Stimulated activated CD4-positive, alpha-beta T cell treated with anti-CD3 and anti-CD28 coated beads, Interleukin-1b, Interleukin-23, amount 100 ng/mL, for 24 hours (primary cell): ENCODE measurements at places on chromosomes 3 and 15.

DNA sequence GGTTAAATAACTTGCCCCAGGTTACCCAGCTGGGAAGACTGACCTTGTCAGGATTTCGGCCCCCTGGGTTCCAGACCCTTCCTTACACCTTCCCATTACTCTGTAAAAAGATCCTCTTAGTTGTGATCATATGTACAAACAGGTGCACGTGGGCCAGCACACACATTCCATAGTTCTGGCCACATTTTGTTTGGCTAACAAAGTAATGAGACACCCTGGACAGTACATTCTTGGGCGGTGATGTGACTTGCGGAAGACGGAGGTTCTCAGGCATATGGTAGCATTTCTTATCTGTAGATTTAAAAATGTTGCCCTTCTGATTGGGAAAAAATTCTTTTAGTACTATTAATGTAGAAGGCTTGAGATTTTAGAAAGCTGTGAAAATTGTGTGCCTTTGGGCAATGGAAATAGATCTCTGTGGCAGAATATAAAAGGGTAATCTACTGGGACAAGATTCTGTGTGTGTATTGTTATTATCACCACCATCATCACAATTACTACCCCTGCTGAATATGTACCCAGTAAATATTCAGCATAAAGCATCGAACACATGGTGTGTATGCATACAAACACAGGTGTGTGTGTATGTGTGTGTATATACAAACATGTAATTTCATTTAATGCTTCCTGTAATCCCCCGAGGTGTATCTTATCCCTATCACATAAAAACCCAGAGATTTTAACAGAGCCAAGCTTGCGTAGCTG, 205.4 kb upstream of the UBE2E1 start:
- no peak for DNase-seq

- no peak for DNase-seq
Observed at GRCh38 chr3:94106268-94106667, 43.4 kb downstream of the NSUN3 start.

- DNase-seq: no peak
Observed at GRCh38 chr3:125238759-125239158, 26.2 kb upstream of the SLC12A8 start.

DNA sequence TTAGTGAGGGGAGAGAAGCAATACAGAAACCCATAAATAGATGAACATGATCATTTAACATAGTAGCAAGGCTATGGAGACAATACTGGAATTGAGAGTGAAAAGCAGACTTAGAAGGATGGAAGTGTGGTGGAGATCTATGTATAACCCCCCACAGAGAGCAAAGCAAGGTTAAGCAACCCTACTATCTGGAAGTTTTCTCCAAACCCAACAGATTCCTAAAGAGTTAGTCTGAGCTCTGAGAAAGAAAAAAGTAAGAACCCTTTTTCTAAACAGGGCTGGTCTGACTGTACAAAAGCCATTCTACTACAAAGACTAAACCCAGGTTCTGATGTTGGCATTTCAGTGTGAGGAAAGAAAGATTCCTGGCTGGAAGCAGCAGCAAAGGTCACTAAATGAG, 153.2 kb downstream of the WNT5A start:
- DNase-seq: no peak
